ENCODE measurements at places on chromosomes 12 and 14.

DNA sequence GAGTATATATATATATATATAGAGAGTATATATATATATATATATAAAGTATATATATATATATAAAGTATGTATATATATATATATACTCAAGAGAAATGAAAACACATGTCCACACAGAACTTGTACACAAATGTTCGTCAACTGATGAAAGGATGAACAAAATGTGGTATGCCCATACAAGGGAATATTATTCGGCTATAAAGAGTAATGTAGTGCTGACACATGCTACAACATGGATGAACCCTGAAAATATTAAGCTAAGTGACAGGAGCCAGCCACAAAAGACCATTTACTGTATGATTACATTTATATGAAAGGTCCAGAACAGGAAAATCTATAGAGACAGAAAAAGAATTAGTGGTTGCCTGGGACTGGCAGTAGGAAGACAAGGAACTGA, 19.5 kb downstream of the LIMA1 start:
- DNase-seq: no peak

GRCh38 chr14:62307844-62308243, 545.6 kb downstream of the SNAPC1 start:
- DNase-seq: no peak

DNA sequence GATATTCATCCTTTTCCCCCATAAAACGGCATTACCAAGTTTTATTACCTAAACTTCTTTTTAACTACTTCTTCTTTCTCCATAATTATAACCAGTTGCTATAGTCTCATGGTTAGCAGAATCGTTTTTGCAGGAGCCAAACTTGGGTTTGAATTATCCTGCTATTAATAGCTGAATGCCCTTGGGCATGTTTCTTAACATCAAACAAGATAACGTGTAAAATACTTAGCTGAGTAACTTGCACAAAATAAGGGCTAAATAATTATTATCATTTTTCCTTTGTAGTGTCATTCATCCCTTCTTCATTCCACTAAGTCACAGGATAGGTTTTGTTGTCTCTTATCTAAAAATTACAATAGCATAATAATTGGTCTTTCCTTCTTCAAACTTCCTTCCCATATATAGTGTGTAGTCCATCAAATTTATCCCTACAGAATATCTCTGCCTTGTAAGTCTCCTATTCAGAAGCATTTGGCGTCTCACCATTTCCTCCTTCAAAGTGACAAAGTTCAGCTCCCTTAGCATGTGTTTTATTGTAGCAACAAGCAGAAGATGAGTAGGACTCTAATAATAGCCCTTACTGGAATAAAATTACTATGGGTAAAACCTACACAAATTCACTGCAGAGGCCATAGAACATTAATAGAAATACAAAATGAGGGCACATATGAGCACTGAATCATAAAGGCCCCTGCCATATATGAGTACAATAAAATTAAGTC, 63.8 kb downstream of the FAR2 start:
- DNase-seq: no peak

DNA sequence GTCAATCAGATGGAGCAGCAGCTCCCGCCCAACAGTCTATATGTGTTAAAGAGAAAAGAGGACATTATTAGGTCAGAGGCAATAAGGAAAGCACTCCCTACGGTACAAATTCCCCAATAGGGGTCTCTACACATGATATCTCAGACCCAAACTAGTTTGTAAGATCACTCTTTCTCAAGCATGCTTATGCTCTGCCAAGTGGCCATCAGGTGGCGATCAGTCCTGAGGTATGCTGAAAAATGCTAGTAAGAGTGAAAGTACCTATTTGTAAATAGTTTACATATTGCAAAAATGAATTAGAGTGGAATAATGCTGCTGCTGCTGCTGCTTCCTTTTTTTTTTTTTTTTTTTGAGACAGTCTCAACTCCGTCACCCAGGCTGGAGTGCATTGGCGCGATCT, 61.0 kb downstream of the CPM start:
- no peak for DNase-seq

DNA sequence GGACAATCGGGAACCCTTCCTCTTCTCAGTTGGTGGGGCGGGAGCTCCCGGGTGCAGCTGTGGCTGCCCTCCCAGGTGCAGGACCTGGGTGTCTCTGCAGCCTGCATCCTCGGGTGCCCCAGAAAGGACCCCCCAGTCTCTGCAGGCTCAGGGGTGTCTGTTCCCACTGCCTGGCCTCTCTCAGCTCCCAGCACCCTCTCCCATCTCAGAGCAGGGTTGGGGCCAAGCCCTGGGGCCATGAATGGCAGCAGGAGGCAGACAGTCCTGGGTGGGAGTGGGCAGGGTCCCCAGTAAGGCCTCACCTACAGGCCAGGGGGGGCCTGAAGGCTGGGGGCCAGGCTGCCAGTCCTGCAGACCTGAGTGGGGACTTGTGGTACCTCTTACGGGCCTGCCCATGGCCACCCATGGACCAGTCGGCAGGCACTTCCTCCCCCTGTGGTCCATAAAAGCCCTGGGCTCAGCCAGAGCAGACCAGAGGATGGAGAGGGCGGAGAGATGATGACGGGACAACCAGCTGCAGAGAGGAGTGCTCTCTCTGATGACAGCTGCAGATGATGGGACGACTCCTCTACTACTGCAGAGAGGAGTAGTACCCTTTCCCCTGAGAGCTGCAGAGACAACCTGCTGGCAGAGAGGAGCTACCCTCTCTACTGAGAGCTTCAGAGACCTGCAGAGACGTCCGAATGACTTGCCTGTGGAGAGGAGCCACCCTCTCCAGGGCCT, 26.6 kb downstream of the TCHP start:
- no peak for DNase-seq

DNA sequence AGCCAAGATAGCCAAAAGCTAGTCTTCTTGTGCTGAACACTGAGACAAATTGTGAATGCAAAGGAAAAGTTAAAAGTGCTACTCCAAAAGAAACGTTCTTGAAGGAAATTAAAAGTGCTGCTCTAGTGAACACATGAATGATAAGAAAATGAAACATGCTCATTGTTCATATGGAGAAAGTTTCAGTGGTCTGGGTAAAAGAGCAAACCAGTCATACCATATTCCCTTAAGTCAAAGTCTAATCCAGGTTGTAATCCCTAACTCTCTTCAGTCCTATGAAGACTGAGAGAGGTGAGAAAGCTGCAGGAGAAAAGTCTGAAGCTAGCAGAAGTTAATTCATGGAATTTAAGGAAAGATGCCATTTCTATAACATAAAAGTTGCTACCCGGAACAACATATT, 121.5 kb downstream of the MNAT1 start:
- DNase-seq: no peak
